ENCODE measurements at places on chromosomes 6 and 20.

- DNase-seq: no peak
These were observed 413.5 kb downstream of the SYNE1 start for GRCh38 chr6:152223636-152224035.

- no peak for DNase-seq
These were observed 590.7 kb downstream of the EYS start for GRCh38 chr6:65116326-65116725.

DNA sequence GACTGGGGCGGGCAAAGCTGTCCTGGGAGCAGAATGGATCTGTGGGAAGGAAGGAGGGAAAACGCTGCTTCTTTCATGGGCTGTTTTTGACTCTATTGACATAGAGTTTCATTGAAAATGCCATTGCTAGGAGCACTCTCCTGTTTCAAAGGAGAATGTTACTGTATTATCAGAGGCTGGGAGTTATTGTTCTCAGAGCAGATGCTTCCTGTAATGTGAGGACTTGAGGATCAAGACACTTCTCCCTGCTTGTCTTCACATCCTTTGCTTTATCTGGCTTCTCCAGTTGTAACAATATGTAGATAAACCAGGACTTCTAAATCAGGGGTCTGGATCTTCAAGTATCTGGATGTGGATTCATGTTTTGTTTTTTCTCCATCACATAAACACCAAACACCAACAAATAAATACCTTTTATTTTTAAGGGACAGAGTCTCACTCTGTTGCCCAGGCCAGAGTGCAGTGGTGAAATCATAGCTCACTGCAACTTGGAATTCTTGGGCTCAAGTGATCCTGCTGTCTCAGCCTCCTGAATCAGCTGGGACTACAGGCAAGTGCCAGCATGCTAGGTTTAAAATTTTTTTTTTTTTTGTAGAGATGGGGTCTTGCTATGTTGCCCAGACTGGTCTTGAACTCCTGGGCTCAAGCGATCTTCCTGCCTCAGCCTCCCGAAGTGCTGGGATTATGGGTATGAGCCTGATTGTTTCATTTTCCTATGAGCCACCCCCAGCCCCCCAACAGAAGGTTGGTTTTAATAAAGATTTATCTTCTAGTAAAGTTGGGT lies 3.9 kb downstream of the CD109 start:
- no peak for DNase-seq

DNA sequence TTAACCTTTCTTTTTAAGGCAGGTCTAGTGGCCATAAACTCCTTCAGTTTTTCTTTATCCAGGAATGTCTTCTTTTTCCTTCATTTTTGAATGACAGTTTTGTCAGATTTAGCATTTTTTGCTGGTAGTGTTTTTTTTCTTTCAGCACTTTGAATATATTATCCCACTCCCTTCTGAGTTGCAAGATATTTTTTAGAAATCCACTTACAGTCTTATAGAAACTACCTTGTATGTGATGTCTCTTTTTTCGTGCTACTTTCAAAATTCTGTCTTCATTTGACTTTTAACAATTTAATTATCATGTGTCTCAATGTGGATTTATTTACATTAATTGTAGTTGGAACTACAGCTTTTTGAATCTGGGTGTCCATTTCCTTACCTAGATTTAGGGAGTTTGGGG lies 284.4 kb upstream of the RNF217 start:
- no peak for DNase-seq

DNA sequence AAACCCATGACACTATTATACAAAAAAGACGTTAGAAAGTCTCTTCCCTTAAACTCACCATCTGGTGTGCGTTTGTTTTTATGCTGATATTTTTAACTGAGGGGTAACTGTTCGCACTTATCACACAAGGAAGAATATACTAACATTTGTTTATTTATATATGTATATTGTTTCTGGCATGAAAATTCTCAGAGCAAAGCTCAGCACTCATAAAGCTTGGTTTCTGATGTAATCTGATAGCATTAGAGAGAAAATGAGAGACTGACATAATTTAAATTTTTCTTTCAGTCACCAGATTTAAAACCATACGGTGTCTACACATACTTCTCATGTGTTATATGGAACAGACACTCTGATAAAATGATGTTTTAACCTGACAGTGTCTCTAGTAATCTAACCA lies 6.9 kb downstream of the BLOC1S5 start:
- no peak for DNase-seq

- no peak for DNase-seq
These were observed 194.3 kb upstream of the SMLR1 start for GRCh38 chr6:130632897-130633296.

DNA sequence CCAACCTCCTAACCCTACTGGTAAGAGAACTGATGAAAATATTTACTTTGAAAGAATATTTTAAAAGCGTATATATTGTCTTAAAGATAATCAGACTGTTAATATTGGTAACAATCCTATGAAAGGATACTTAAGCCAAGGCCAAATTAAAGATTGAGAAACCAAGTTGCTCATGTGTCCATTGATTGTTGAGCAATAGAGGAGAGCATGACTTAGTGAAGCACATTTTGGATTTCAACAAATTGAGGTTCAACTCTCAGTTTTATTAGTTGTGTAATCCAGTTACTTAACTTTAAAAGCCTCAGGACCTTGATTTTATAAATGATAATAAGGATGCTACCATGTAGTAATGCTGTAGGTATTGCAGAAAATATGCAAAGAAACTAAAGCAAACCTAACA lies 56.8 kb downstream of the PRL start:
- no peak for DNase-seq

- no peak for DNase-seq
These were observed 7.7 kb upstream of the MICB start for GRCh38 chr6:31490115-31490873.

- no peak for DNase-seq
These were observed 42.3 kb upstream of the NAA20 start for GRCh38 chr20:19974630-19975435.

DNA sequence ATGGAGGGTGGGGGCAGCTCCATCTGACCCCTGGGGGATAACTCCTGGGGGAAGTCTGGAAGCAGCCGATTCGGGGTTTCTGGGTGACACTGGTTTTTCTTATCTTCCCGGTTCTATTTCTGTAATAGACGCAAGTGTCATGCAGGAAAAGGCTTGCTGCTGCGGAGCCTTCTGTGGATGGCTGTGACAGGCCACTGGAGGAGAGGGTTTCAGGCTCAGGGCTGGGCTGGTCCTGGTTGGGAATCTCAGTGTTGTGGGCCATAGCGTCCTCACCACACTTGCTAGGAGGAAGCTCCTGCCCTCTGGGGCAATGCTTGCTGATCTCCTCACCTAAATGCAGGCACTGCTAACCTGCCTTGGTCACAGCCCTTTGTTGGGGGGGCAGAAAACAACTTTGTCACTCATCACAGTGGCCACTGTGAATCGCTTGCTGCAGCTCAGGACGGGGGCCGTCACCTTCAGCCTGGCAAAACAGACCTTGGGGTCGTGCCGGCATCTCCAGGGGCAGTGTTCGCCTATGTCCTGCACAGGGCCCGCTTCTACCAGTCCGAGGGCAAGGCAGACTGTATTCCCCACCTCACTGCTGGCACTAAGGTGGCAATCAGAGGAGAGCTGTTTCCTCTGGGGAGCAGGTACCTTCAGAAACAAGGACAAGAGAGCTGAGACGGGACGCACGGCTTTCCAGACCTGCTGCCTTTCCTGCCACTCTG lies 4.4 kb upstream of the TUBB1 start:
- DNase-seq: no peak

- no peak for DNase-seq
These were observed 141.3 kb downstream of the QRSL1 start for GRCh38 chr6:106770663-106771062.

DNA sequence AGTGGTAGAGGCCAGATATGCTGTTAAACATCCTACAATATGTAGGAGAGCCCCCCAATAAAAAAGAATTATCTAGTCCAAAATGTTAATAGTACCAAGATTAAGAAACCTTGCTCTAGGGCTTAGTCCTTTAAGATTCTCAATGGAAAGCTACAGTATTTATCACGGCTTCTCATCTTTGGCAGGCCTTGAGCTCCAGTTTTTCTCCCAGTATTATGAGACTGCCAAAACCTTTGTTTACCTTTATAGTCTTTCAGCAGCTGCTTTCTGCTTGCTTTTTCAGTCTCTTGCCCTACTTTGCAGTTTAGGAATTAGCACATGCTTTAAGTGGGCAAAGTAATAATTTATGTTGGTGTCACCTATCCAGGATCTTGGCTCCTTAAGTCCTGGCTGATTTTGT lies 59.7 kb downstream of the NHLRC1 start:
- DNase-seq: no peak

- DNase-seq: no peak
These were observed 5.7 kb upstream of the PSMG4 start for GRCh38 chr6:3252861-3253596.

DNA sequence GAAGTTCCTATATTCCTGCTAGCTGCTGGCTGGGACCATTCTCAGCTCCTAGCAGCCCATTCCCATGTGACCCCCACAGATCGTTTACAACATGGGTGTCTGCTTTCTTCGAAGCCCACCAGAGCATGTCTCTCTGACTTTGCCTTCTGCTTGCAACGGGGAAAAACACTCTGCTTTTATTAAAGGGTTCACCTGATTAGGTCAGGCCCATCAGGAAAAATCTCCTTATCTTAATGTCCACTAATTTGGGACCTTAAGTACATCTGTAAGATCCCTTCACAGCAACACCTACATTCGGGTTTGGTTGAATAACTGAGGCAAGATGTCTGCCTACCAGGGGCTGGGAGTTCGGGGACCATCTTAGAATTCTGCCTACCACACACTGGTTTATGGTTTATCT lies 496.9 kb downstream of the CDKAL1 start:
- no peak for DNase-seq

GRCh38 chr20:54624706-54625390 lies 149.5 kb downstream of the DOK5 start:
- no peak for DNase-seq

DNA sequence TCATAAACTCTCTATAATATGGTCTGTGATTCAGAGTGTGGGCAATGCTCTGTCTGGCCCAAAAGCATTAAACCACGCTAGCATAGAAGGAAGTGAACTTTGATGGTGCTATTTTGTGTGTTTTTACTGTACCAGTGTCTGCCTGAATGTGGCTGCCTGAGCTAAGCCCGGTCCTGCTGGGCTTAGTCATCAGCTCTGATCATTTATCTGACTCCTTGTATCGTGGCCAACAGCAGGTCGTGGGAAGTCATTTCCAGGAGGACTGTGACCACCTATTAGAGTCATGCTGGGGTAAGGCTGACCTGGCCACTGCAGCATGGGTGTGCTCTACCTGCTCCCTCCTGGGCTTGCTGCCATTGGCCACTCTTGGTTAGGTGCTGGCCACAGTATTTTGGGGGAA lies 239.1 kb upstream of the CEP162 start:
- DNase-seq: no peak

DNA sequence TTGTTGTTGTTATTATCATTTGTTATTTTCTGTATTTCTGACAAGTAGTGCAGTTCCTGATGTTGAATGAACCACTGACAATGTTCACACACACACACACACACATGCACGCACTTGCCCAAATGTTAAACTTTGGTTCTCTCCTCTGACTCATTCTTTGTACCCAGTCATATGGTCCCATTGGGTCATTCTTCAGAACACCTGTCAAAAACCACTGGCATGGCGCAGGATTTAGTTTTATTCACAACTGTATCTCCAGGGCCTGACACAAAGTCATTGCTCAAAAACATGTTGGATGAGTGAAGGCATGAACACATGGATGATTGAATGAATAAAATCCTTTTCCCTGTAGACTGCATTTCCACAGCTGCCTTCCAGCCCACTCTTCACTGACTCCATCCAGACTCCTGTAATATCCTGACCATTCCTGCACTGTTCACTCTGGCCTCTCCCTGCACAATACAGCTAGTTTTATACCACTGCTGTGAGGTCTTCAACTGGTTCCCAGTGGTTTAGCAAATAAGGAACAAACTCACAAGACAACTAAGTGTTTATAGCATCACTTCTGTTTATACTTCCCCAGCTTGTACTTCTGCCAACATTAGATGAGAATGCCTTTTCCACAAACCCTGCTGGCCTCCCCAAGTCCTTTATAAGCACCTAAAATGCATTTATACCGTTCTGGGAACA lies 6.9 kb upstream of the CST11 start:
- DNase-seq: no peak

DNA sequence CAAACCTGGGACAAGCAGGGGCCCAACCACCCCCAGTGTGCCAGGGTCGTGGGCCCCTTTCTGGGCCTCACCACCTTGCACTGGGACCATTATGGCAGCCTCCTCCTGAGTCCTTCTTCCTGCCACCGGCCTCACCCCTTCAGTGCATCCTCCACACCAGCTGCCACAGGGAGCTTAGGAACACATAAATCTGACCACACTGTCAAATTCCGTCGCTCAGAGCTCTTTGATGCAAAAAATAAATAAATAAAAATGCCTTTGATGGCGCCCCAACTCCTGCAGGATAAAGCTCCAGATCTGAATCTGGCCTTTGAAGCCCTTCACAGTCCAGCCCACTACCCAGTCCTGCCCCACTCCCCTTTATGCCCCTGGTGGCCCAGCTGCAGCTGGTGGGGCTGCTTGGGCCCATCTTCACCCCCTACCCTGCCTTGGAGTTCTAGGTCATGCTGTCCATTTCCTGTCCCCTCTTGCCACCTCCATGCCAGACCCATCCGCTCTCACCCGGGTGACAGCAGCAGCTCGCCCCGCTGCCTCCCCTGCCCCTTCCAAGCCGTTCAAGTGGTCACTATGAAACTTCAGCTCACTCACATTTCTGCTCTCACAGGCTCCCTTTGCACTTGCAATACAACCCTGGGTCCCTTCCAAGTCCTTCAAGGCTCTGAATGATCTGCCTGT lies 16.0 kb downstream of the MYH7B start:
- DNase-seq: no peak

DNA sequence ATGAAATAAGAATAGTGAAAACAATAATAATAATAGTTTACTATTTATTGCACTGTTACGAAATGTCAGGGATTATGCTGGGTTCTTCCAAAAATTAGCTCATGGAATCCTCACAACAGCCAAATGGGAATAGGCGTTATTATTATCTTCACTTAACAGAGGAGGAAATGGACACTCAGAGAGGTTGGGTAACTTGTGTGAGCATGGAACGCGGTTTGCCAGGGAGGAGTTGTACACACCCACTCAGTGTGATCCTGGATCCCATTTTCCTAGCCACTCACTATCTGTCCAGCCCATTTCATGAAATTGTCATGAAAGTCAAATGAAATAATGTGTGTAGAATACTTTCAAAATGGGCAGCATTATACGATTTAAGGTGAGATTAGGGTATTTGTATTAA lies 4.6 kb downstream of the NELFCD start:
- DNase-seq: no peak

DNA sequence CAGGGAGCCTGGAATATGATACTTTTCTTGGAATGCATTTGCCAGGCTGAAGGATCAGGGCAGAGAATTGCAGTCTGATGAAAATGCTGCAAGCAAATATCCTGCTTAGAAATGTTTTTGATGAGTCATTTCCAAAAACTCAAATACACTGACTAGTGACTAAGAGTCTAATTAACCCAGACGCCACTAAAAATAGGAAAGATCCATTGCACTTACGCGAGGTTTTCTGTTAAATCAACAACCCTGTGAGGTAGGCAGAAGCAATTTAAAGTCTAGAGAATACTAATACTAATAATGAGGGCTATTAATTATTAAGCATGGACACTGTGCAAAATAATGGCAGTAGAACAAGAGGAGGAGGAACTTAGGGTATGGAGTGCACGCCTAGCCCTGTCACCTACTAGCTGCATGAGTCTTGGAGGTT lies 130.1 kb upstream of the DOK5 start:
- DNase-seq: no peak

GRCh38 chr6:160226118-160226591 lies 32.5 kb downstream of the SLC22A2 start:
- no peak for DNase-seq

Data from activated CD4-positive, CD25-positive, alpha-beta regulatory T cell (primary cell).